ENCODE measurements at places on chromosomes 1 and 21.

DNA sequence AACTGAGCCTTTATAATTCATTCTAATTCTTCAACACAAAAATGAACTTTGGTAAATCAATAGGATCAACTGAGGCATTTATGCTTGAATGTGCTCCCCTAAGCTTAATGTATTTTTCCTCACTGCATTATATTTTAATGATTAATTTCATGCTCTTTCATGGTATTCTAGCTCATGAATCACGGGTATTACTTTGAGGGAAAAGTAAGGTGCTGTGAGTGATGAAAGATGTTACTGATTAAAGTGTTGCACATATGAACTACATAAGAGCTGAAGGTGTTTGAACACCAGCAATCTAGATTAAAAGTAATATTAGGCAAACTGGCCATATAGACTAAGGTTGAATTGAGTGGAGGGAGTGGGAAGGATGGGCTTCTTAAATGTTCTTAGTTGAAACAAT lies 1.9 kb downstream of the DPYD start:
- DNase-seq, result no peak

- no peak for DNase-seq
Measured at GRCh38 chr1:11571906-11572616, 82.2 kb downstream of the FBXO2 start.

DNA sequence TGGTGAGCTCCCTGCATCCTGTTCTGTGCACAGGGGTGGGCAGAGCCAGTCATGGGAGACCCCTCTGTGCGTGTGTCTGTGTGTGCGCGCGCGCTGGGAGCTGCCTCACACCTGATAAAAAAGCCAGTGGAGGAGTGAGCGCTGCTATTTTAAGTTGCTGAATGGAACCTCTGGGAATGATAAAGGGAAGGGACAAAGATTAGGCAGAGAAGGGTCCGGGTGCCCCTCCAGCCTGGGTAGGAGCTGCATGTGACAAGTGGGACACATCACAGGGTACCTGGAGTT lies 847 bp downstream of the ADORA1 start:
- no peak for DNase-seq

GRCh38 chr1:20276485-20277159 lies 14.1 kb upstream of the VWA5B1 start:
- peak; percentile 72 for DNase-seq

All from eye (tissue), 1 donor.